ENCODE measurements at places on chromosomes 13 and 19.

- no peak for DNase-seq
These were observed 15.7 kb downstream of the COL4A1 start for GRCh38 chr13:110291286-110291685.

DNA sequence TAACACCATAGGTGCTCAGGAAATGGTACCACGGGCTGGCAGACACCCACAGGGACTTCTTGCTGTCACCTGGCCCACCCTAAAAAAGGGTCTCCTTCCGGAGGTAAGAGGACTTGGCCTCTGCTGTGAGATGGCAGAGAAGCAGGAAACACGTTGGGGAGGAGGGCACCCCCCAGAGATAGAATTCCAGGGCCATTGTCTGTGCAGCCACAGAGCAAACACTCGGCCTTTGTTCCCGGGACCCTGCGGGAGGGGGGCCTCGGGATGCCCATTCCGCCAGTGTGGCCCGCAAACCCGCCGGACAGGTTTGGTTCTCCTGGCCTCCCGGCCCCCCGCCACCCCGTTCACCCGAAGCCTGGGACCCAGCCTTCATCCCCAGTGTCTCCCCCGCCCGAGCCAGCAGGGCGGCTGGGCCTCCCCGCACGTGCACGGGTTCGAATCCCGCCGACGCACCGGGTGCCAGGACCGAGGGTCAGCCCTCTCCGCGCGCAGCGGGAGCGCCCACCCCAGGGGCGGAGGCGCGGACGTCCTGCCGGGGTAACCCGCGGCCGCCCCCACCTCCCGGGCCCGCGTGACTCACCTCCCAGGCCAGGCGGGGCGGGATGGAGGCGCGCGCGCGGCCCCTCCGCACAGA, 714 bp downstream of the PLPP2 start:
- no peak for DNase-seq

DNA sequence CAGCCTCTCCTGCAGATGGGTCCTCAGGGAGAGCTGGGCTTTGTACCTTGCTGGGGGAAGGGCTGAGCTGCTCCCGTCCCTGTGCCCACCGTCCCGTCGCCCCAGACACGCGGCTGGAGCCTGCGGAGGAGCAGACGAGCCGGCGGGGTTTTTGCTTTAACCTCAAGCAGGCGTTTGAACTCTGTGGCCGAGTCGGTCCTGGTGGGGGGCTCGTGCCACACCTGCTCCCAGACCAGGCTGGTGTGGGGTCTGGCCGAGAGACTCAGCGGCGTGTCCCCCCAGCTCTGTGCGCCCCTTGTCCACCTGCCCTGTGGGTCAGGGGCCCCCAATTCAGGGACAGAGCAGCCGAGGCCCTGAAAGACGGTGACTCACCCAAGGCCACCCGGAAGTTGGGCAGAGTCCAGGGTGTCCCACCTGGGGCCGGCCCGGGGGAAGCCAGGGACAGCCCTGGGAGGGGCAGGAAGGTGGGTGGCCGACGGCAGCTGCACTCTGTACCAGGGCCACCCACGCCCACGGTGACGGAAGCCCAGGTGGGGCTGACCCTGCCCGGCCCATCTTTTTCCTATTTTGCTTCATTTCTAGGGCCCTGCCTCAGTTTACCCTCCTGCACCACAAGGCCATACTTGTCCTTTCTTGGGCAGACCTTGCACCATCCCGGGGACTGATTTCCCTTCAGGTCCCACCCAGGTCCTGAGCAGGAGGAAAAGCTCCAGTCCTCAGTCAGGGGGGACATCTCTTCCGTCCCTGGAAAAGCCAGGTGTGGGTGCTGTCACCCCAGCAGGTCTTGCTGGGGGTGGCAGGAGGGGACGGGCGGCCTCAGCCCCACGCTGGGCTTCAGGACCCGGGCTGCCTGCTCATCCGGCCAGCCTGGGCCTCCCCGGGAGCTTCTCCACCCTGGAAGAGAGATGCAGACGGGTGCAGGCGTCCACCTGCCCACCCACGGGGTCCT, 5.3 kb downstream of the EFNA2 start:
- DNase-seq: no peak

DNA sequence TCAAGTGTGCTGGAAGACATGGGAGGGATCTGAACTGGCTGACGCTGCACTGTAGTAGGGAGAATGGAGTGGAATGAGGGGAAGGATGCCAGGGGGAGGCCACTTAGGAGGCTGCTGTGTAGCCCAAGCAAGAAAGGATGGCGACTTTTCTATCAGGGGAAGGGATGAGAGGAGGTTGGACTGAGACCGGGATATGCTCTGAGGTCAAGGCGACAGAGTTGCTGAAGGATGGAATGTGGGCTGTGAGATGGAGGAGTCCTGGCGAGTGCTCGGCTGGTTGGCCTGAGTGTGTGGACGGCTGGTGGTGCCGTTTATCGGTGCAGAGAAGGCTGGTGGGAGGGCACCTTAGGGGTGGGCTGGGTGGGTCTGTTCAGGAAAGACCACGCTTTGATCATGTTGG, 45.7 kb downstream of the IRS2 start:
- no peak for DNase-seq

- DNase-seq: peak; percentile 80
These were observed 44.4 kb downstream of the ELF1 start for GRCh38 chr13:40974460-40975407.

GRCh38 chr13:101579281-101579802, 126.9 kb downstream of the ITGBL1 start:
- DNase-seq: no peak

DNA sequence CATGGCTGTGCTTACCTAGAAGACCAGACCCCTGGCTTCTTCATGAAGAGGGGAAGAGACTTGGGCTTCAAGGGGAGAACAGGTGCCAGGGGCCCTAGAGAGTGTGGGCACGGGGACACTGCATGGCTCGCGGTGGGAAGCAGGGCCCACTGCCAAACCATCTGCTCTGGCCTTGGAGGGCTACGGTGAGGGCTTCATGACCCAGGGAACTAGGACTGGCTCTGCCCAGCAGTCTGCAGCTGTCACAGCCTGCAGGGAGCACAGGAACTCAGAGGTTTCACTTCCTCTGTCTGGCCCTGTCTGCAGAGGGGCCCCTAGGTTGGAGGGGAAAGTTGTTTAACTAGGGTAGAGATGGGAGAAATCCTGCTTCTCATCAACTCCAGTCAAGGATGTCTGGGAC, 4.3 kb downstream of the ERCC1 start:
- peak; percentile 67 for DNase-seq

DNA sequence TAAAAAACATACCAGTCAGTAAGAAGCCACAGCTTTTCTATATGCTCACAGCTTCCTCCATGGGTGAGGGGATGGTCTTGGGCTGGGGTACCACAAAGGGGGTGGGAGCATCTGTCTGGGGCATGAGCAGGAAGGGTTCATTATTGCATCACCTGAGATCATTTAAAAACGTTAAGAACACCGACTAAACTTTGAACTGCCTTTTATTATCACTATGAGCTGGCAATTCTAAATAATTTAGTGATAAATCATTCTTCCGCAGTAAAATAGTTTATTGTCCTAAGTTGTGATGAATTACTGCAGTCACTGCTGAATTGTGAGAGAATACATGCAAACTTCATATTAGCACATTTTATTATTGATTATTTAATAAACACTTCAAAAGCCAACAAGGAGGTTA, 71.6 kb downstream of the KL start:
- DNase-seq: no peak

- DNase-seq: no peak
These were observed at the start of gene MAG for GRCh38 chr19:35291916-35292315. Gene MAG, plus strand, starts transcription at chr19:35292161. Its CDS starts 3,248 bp downstream, at chr19:35295409.

- no peak for DNase-seq
These were observed 7.6 kb downstream of the EPS8L1 start for GRCh38 chr19:55083004-55083850.

GRCh38 chr13:49213997-49214916, 5.9 kb upstream of the MLNR start:
- no peak for DNase-seq
